CD4-positive, alpha-beta T cell treated with Interleukin-10 for 1 hour (primary cell): ENCODE measurements at places on chromosomes 13 and 19.
A peak's percentile ranks its signal among the peaks of the same experiment; 100 is the strongest.

DNA sequence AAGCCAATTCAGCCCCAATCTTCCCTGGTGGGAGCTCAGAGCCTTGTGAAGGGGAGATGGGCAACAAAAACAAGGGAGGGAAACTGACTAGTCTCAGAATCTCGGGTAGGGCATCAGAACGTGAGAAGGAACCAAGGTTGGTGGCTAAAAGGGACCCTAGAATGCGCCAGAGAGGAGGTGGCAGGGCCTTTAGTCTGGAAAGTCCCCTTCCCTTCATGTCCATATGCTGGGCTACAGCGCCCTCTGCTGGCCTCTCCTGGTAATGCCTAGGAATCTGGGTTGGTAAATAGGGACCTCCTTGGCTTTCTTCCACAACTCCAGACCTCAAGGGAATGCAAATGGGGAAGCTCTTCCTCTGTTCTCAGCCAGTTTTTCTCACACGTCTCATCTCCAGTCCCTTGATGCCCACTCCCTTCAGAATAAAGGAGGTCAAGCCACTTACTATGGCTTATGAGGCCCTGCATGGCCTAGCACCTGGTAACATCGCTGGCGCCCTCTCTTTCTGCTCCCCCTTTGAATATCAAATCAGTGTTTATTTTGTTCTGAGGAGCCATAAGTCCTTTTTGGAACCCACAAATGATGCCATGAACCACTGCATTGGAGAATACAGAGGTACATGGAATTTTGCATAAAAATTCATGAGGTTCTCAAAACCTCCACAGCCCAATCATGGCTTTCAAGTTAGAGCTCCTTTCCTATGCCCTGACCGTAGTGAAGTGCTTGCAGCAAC, 1.4 kb upstream of the CCDC97 start:
- DNase-seq = peak; percentile 93

- no peak for DNase-seq
Measured at GRCh38 chr13:109547942-109548341, 238.4 kb downstream of the IRS2 start.

- peak; percentile 70 for DNase-seq
Measured at GRCh38 chr19:1408300-1409203, 1.2 kb downstream of the DAZAP1 start.

GRCh38 chr19:58572818-58573657, at the start of gene MZF1:
Gene MZF1 (minus strand): TSS chr19:58573335. CDS start chr19:58571389, 1,946 bp downstream.
- peak; percentile 100 for DNase-seq

DNA sequence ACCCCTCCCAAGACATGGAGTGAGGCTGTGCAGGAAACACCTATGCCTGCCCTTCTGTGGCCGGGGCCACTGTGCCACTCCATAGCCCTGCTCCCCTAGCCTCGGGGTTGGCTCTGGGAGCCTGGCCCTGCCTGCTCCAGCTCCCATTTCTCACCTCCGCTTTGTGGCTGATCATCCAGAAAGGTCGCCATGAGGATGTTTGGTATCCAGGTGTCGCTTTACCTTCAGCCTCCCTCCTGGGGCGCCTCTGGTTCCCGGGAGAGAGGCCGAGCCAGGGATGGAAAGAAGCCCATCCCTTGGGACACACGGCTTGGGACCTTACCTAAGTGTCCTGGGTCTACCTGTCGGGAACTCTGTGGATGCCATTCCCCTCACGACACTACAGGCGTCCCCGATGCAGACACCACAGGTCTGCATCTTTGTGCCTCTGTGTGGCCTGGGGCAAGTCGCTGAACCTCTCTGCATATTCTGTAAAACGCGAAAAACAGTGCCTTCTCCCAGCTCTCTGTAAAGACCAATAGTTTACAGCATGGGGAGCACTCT, 3.4 kb upstream of the MCF2L start:
- no peak for DNase-seq

DNA sequence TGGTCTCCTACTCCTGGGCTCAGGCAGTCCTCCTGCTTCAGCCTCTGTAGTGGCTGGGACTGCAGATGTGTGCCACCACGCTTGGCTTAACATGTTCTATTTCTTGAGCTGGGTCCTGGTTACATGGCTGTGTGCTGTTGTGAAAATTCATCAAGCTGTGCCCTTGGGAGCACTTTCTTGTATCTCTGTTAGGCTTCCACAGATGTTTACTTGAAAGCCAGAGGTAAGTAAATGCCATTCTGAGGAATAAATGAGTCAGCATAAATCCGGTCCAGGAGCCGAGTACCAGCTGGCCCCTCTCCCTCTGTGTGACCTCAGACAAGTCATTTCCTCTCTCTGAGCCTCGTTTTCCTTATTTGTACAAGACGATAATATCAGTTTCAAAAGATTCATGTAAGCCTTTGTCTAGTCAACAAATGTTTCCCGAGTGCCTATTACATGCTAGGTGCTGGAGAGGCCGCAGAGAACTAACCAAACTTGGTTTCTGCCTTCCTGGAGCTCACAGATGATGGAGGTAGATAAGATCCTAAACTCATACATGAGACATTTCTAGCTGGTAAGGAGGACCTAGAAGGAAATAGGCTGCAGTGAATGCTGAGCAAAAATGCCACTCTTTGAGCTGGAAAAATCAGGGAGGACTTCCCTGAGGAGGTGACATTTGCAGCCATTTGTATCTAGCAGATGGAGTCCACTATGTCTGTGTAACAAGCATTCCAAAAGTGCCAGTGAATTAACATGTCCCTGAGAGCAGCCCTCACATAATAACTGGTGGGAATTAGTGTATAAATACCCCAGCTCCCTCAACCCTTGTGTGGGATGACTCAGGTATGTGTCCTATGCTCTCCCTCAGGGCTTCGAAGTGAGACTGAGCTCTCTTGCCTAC, 2.7 kb upstream of the RASAL3 start:
- peak; percentile 73 for DNase-seq

GRCh38 chr19:35357867-35358573, at the start of gene FFAR3:
Gene FFAR3 (plus strand): TSS chr19:35358460. CDS start chr19:35358891, 431 bp downstream.
- peak; percentile 10 for DNase-seq

GRCh38 chr19:39740395-39740794, 2.6 kb upstream of the CLC start:
- no peak for DNase-seq

DNA sequence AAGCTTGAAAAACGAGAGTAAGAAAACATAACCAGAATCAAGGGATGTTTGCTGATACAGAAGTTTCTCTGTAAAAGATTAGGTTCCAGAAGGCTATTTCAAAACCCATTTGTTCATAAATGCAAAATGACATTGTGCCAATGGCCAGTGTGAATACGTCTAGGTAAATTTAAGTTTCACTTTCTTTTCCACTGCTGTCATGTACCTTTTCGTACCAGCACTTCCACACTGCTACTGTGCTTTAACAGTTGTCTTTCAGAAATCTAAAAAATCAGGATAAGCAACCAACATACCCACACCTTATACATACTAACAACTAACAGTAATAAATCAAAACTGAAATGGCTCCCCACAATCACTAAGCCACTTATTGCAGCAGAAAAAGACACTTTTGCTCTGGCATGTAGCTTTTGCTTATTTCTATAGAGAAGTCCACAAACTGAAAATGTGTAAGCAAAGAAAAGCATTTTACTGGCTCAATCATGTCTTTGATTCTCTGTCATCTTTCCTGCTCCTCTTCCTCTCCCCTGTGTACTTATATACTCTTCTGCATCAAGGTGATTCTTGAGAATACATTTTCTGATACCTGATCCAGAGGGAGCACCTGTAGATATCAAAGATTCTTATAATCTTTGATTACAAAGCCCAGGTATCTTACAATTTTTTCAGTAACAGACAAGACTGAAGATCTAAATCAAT, 34.3 kb downstream of the ELF1 start:
- peak; percentile 66 for DNase-seq

DNA sequence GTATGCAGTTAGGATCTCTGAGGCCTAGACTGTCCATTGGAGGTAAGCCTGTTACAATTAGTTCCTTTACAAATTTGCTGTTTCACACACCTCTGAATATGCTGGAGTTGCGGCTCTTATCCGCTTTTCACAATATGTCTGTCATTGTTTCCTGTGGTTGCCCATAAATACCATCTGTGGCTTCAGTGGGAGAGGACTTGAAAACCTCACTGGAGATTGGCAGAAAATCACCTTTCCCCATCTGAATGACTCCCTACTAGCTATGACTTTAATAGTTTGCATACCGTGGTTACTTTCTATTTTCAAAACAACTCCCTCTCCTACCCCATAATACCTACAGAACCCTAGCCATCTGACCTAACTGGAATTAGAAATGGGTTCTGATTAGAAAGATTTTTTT, 454.3 kb downstream of the PCDH17 start:
- no peak for DNase-seq

- DNase-seq = peak; percentile 27
Measured at GRCh38 chr13:75803164-75803611, 167.1 kb downstream of the LMO7 start.
